ENCODE measurements at places on chromosomes 5 and 9. TPM values are rescaled to one million over a fixed set of nuclear protein-coding genes. Genes with fewer than 3 reads are reported as not detected.

GRCh38 chr5:127938746-127939145 is 144.8 kb upstream of the SLC12A2 start:
- no peaks in the 10 kb centered on the region for H3K27me3 ChIP-seq
- no peak overlapping the region for H3K27ac ChIP-seq
- DNase-seq, result no peak
- peaks cover 11% of the 10 kb centered on the region for H3K4me1 ChIP-seq

DNA sequence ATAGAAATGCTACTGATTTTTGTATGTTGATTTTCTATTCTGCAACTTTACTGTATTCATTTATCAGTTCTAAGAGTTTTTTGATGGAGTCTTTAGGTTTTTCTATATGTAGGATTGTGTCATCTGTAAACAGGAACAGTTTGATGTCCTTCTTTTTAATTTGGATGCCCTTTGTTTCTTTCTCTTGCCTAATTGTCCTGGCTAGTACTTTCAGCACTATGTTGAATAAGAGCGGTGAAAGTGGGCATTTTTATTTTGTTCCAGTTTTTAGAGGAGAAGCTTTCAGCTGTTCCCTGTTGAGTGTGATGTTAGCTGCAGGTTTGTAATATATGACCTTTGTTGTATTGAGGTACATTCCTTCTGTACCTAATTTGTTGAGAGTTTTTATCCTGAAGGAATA is 13.3 kb downstream of the HSD17B4 start:
- peaks cover 9% of the 10 kb centered on the region for H3K4me1 ChIP-seq
- DNase-seq, result no peak
- no peak overlapping the region for H3K4me3 ChIP-seq
- no peaks in the 10 kb centered on the region for H3K27me3 ChIP-seq
- H3K36me3 ChIP-seq, result peaks cover 50% of the 10 kb centered on the region
- H3K27ac ChIP-seq, result no peak overlapping the region

Gene ZFP37
- total RNA-seq, result 1.0 TPM

GRCh38 chr9:966870-967269 is 9.6 kb upstream of the DMRT3 start:
- H3K4me1 ChIP-seq, result peaks cover 16% of the 10 kb centered on the region
- H3K36me3 ChIP-seq, result no peaks in the 10 kb centered on the region
- no peak overlapping the region for H3K4me3 ChIP-seq
- peaks cover 68% of the 10 kb centered on the region for H3K27me3 ChIP-seq
